Endothelial cell (in vitro differentiated cells): ENCODE measurements at places on chromosomes 6 and 20. TPM values are rescaled to one million over a fixed set of nuclear protein-coding genes. Genes with fewer than 3 reads are reported as not detected.

- peak; percentile 41 for DNase-seq
These were observed 59.9 kb downstream of the MACROD2 start for GRCh38 chr20:14055127-14055742.

GRCh38 chr6:121491576-121491975 is 56.1 kb downstream of the GJA1 start:
- no peak for DNase-seq

DNA sequence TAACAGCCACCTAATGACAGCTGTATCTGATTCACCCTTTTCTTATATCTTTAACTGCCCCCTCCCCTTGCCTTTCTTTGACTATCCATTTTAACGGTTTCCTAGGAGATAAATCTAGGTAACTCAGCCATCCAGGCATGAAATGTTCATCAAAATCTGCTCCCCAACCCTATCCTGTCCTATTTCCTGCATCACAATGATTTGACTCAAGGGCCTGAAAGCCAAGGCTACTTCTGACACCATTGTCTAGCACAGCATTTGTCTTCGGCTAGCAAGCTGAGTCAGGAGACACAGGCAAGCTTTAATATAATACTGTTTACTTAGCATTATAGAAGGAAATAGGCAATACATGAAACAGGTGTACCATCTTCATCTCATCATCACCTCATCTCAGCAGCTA is 31.6 kb upstream of the MANEA start:
- no peak for DNase-seq

The LPA gene
- not detected for total RNA-seq

- DNase-seq, result no peak
These were observed 436.6 kb downstream of the PRKN start for GRCh38 chr6:162290846-162291465.

DNA sequence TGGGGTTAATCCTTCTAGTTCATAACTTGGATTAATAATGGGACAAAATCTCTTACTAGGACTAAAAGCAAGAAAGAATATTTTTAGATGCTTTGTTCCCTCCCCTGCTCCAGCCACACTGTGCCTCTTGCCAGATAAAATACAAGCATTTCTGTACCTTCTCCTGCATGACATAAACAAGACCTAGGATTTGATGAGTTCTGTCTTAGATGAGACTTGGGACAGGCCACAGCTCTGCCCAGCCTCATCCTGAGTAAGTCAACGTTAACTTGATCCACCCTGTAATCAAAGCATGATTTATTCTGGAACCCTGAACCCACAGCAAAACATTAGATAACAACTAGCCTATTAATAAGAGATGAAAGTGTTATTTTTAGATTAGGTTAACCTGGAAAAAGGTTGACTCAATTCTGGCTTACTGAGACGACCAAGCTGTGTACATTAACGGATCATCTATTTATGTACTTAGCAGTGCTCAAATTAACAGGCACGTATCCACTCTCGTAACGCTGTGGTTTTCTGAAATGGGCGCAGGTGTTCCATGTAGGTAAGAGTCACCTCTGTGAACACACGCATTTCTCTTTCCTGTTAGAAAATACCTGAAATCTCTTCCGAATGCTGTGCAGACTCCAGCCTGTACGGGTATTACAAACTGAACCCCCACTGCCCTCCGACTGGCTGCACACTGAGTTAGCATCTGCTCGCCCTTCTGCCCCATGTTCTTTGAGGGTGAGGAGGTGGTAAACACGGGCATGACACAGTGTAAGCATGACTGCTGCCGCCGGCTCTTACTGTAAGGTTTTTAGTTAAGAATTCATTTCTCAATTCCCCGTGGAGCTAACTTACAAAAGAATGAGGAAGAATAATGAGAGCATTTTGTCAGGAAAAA is 132.1 kb upstream of the FOXQ1 start:
- DNase-seq, result no peak

The SYTL3 gene
- 0.77 TPM for total RNA-seq

GRCh38 chr20:55264703-55265239 is 740.5 kb downstream of the CBLN4 start:
- DNase-seq, result no peak

GRCh38 chr20:31972471-31973021 is 4.6 kb downstream of the XKR7 start:
- no peak for DNase-seq

The PGC gene
- total RNA-seq, result not detected

GRCh38 chr6:139905404-139906052 is 531.1 kb upstream of the CITED2 start:
- DNase-seq, result no peak

The MAP3K4 gene
- total RNA-seq, result 41.2 TPM

The GRIK2 gene
- 2.8 TPM for total RNA-seq

The C20orf204 gene
- total RNA-seq, result 14.2 TPM

The COL21A1 gene
- total RNA-seq, result 1.2 TPM

- no peak for DNase-seq
These were observed 63.6 kb downstream of the IPCEF1 start for GRCh38 chr6:154292855-154293519.

DNA sequence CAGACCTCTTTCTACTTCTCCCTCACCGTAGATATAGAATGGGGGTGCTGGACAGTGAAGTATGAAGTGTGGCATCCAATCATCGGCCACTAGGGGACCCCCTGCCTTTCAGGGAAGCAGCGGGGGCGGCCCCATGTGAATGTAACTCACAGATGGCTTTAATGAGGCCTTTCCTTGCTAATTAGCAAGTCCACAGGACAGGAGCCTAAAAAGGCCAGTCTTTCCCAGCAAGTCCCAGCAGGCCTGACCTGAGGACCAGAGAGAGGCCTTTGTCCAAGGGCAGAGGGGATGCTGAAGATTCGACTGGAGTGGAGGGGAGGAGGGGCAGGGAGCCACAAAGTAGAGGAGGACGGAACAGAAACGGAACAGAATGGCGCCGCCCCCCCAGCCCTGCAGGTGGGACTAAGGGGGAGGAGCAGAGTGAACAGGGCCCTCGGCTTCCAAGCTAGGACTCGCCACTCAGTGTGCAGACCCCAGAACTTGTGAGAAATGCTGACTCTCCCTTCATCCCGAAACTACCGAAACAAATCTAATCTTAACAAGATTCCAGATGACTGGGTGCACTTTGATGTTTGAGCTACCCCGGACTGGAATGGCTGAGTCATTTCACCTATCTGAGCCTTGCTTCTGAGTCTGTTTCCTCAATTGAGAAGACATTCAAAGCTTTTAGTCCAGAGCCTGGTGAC is 5.8 kb downstream of the C6orf132 start:
- DNase-seq, result peak; percentile 30

- no peak for DNase-seq
These were observed at the start of gene GUCA1A for GRCh38 chr6:42173101-42173500. TSS of gene GUCA1A (plus strand) at chr6:42173364. CDS start at chr6:42173614, 250 bp downstream.

DNA sequence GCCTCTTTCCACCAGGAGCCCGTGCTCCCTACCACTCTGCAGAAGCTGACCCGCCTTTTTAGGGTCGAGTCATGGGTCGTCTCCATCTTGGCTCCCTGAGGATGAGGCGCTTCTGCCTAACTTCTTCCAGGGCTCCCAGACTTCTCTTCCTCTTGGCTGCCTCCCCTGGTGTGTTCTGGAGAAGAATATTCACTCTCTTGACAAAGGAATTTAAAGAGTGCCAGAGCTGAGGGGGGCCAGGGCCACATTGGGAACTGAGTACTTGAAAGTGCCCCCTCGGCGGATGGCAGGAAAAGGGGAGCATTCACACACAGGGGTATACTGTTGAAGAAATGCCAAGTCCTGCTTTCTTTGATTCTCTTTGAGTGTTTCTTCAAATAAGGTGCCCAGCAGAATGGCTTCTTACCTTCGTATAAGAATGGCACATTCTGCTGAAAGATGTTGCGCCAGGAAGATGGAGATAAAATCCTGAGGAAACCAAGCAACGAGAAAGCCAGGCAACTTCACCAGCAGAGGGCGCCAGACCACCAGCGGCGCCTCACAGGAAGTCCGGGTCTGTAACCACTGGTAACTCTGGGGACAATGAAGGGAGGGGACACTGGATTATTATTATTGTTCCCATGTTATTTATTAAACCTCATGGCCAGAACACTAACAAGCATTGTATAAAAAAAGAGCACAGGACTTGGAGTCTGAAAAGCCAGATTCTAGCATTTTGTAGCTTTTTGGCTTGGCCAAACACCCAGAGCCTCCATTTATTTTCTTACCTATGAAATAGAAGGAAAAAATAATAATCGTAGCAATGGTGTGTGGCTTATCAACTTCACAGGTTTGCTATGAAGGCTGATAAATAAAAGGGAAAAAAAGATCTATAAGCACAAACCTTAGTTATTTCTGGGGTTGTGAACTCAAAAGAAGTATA is 176.7 kb downstream of the HACE1 start:
- peak; percentile 74 for DNase-seq

DNA sequence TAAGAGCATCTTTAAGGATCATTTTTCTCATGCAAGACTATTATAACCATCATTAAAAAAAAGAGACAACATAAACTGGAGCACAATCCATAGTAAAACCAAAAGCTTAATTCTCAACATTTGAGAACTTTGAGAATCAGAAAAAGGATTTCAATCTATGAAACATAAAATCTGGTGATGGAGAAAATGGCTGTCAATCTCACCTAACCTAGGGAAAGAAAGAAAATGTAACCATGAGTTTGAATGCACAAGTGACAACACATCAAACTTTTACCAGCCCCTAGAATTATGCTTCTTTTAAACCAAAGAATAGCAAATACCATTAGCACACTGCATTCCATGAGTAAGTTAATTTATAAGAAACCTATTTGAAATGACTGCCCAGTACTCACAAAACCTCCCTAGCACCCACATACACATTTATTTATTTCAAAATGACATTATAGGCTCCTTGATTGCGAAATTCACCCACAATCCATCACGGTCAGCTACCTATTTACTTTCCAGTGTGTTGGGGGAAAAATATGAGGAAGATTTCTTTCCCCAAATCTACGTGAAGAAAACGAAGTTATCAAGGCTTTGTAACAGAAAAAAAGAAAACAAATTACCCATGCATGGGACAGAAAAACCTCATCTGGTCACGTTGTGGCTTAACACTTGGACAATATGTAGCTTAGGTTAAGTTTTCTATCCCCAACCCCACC is 828 bp downstream of the ASCC3 start:
- DNase-seq, result no peak

The AVP gene
- total RNA-seq, result not detected

- no peak for DNase-seq
These were observed 330.5 kb downstream of the EPHA7 start for GRCh38 chr6:93088621-93089501.

The ZSCAN16 gene
- 6.5 TPM for total RNA-seq

GRCh38 chr6:26170951-26171841 is 84.0 kb downstream of the HFE start:
- no peak for DNase-seq

The EBF4 gene
- total RNA-seq, result 5.9 TPM

The PRRT1 gene
- 2.1 TPM for total RNA-seq

- peak; percentile 52 for DNase-seq
These were observed 1.3 kb downstream of the VEGFA start for GRCh38 chr6:43771210-43771857.

- DNase-seq, result no peak
These were observed 121.9 kb downstream of the CFAP61 start for GRCh38 chr20:20174089-20174835.

The TREML2 gene
- 0.10 TPM for total RNA-seq

- DNase-seq, result no peak
These were observed 84.6 kb downstream of the KIF16B start for GRCh38 chr20:16488616-16489015.
